ENCODE measurements at places on chromosomes 12 and 14.

- no peak for DNase-seq
Observed at GRCh38 chr12:97487470-97487869, 24.9 kb downstream of the RMST start.

DNA sequence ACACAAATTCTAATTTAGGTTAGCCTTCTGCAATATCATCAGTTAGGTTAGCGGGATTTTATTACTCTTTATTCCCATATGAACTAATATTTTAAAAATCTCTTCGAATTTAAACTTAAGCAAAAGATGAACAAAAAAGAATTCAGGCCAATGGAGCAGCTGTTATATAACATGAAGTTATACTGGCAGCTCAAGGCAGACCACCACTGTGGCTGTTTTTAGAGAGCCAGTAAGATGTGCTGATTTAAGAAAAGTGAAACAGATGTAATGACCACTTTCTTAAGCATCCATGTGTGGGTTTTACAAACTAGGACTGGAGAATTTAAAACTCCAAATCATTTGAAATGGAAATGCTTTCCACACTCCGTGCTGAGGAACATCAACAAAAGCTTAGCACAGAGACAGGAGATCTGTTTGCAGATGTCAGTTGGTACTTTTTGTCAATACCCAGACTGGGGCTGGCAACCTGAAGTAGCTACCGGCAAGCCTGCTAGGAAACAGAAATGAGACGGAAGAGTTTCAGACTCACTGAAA, 164.9 kb downstream of the TTC7B start:
- DNase-seq = no peak

DNA sequence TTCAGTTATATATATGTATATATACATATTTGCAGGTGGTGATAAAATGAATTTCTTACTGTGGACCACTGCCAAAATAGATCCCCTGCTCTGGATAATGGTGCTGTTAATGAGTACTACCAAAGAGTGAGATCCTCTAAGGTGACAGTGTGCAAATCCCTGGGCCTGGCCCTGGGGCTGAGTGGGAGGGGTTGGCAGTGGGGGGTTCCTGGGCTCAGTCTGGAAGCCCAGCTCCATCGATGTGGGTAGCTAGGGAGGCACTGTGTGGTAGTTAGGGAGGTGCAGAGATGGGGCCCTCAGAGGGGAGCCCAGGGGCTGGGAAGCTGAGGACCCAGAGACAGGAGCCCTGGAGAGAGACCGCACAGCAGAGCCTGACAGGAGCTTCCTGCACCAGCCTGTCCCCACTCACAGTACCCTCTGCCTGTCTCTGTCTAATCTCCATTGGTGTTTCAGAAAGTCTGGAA, 9.1 kb downstream of the KRT8 start:
- DNase-seq = no peak

DNA sequence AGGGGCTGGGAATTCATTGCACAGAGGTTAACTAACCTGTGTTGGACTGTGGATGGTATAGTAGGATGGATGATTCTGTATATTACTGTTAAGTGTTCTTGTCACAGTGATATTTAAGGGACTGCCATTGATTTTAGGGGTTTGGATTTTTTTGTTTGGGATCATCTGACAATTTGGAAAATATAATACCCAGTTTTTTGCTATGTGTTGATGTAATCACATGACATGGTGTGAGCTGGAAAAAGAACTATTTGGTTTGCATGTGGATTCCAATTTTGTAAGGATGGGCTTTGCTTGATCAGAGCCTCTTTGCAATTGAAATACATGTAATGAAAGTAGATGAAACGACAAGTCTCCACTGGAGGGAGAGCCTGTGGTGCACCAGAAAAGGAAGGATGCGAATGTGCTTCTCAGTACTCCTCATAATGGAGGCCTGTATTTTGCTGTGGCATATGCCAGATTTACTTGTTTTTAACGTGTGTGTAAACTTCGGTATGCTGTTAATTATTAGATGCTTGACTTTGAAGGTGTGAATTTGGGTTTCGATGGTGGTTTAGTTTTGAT, 2.7 kb downstream of the DYRK2 start:
- DNase-seq = peak; percentile 50

GRCh38 chr12:31035226-31035625, 38.4 kb upstream of the DDX11 start:
- no peak for DNase-seq

DNA sequence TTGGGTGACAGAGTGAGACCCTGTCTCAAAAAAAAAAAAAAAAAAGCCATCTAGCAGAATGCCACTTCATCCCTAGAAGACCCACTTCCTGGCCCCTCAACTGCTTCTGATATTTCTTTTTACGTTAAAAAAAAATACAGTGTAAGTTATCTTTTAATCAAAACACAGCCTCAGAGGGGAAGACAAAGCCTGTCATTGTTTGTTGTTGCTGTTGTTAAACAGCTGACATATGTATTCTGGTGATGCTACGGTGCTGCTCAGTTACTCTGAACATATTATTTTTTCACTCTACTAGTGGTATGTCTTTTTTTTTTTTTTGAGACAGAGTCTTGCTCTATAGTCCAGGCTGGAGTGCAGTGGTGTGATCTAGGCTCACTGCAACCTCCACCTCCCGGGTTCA, 75.4 kb downstream of the PAPLN start:
- no peak for DNase-seq

- no peak for DNase-seq
Observed at GRCh38 chr12:91105807-91106206, 5.5 kb downstream of the LUM start.

- no peak for DNase-seq
Observed at GRCh38 chr14:52011523-52011922, 22.2 kb downstream of the RTRAF start.

DNA sequence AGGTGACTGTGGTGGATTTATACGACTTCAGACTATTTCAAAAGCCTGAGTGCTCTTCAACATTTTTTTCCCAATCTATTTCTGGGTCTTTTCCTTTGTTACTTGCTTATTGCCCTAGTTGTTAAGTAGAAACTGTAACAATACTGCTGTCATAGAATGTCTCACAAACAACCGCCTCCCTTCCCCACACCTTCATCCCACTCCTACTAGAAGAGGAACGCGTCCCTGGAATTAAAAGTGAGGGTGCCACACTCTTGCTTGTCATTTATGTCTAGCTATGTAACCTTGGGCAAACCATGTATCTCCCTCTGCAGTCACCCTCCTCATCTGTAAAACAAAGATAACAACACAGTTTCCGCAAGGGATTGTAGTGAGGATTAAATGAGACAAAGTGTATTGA, 8.6 kb downstream of the BRAP start:
- no peak for DNase-seq

- DNase-seq = no peak
Observed at GRCh38 chr12:126051611-126052107, 986.4 kb downstream of the AACS start.

GRCh38 chr14:71115821-71116567, 208.7 kb downstream of the PCNX1 start:
- no peak for DNase-seq

- no peak for DNase-seq
Observed at GRCh38 chr12:114580306-114580705, 103.7 kb downstream of the TBX3 start.

GRCh38 chr12:83690465-83690864, 1003.8 kb downstream of the TMTC2 start:
- DNase-seq = no peak

DNA sequence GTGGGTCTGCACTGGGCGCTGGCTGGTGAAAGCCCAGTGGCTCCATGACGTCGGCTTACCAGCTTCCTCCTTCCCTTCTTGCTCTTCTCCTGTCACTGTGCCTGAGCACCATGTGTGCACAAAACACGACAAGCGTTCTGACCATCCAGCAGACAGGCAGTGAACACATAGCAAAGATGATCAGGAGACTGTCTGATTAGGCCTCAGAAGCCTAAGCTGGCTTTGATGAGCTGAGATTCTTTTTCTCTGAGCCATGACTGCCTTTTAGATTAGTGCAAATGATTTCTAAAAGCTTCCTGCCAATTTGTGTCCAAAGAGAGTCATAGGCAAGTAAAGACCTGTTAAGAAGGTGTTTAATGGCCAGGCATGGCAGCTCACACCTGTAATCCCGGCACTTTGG, 83.1 kb downstream of the AACS start:
- no peak for DNase-seq

GRCh38 chr12:121514184-121514742, 66.6 kb downstream of the KDM2B start:
- peak; percentile 52 for DNase-seq

DNA sequence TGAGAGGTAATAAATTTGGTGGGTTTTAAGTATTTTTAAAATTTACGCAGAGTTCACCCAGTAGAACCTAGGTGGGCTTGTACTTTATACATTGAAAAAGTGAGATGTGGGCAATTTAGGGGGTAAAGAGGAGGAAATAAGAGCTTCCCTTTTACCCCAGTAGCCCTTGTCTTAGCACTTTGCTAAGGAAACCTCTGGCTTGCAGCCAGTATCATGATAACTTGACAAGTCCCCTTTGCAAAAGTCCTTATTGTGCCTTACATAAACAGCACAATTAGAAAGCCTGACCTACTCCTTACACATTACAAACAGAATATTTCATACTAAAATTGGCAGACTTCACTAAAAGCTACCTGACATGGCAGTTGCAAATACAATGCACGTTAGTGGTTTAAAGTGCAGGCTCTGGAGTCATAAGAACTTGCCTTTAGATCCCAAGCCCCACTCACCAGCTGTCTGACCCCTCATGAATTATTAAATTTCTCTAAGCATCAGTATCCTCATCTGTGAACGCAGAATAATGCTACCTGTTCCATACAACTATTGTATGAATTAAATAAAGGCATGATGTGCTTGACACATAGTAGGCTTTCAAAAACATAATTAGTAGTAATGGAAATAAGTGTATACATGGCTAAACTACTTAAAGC, 53.2 kb upstream of the NELL2 start:
- DNase-seq = no peak

- no peak for DNase-seq
Observed at GRCh38 chr14:104865631-104866441, 768 bp downstream of the CEP170B start.
